ENCODE measurements at places on chromosomes 7 and 10.

- no peak for DNase-seq
Measured at GRCh38 chr10:133070810-133071209, 16.9 kb upstream of the ADGRA1 start.

DNA sequence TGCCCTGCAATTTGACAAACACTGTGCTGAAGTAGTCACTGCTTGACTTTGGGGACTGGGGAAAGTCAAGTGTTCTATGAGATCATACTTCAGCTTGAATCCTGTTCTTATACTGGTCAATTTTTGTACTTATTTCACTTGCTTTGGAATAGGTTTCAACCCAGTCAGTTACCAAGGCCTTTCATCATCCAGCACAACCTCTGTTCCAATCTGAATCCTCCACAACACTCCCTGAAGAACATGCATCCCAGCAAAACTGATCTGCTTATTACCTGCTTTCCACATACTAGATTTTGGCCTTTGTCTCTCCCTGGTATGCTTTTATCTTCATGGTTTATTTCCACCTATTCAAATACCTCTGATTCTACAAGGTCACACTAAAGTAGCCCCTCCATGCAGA lies 29.5 kb downstream of the DPY19L1 start:
- no peak for DNase-seq

DNA sequence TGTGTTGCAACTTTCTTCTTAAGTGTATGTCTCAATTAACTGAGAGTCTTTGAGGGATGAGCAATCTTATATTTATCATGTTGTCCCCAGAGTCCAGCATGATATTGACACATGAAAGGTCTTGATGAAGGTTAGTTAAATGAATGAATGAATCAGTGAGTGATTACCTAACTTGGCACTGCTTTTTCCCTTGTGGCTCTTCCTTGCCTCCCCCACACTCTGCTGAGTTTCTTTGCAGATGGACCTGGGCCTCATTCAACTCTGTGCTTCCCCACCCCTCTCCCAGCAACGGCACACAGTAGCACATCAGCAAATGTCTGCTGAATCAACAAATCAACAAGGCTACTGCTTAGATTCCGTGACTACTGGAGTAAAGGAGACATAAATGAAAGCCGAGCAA lies 235.1 kb upstream of the CXCL12 start:
- no peak for DNase-seq

GRCh38 chr7:86926732-86927131 lies 132.7 kb downstream of the ELAPOR2 start:
- DNase-seq, result no peak

GRCh38 chr7:46168671-46169383 lies 247.8 kb upstream of the IGFBP3 start:
- DNase-seq, result no peak
